Germinal center (tissue), 1 donor: ENCODE measurements at places on chromosomes 2 and 18.

GRCh38 chr18:43013486-43013885 lies 102.0 kb downstream of the RIT2 start:
- DNase-seq, result no peak

GRCh38 chr2:31297751-31298150 lies 63.8 kb downstream of the EHD3 start:
- peak; percentile 54 for DNase-seq

DNA sequence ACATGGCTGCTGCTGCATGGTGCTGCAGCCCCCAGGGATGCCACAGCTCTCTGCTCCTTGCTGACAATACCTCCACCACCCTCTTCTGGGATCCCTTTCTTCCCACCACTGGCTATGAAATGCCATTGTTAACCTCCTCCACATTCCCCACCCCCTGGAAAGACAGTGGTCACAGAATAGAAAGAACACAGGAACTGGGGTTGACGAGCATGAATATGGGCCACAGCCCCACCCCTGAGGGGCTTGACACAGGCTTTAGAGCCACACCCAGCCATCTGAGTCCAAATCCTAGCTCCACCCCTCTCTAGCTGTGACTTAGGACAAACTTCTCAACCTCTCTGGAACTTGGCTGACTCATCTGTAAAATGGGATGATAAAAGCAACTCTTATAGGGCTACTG lies 47.3 kb downstream of the TMEM163 start:
- no peak for DNase-seq

- DNase-seq, result no peak
These were observed 522.8 kb upstream of the CDH7 start for GRCh38 chr18:65227970-65228369.

DNA sequence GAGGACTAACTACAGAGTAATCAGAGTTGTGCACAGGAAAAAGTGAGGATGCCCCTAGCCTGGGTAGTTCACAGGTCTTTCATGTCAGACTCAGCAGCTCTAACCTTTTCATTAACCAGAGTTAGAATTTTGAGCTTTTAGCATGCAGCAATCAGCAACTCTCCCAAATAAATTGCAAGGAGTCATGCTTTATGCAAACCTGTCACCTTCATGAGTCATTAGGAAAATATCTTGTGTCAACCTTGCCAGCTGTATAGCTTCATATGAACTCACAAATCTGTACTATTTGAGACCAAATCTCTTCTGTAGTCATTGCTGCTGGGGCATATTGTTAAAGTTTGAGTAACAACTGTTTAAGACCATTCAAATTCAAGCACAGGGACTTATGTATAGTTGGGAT lies 382.3 kb upstream of the NT5C1B start:
- DNase-seq, result no peak

DNA sequence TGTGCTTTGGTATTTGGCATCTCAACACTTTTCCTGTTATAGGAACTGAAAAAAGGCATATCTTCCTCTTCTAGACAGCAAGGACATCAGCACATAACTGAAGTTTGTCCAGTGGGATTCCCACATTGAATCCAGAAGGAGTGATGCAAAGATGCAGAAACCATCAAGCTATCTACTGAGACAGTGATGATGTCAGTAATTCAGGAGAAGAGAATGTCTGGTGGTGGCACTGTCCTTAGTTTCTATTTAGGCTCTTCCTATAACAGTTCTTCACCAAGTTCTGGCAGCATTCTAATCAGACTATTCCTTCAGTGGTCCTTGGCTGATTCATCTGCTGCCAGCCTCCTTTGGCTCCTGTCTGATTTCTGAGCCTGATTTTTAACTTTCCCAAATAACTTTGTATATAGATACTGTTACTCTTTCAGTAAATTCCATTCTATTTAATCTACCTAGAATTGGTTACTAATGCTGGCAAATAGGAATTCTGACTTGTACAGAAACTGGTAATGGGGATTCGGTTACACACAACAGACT lies 56.6 kb upstream of the AGPS start:
- DNase-seq, result no peak

- DNase-seq, result no peak
These were observed 123.0 kb downstream of the CYP26B1 start for GRCh38 chr2:72024451-72025175.

GRCh38 chr2:20916604-20917286 lies 93.8 kb upstream of the LDAH start:
- no peak for DNase-seq

DNA sequence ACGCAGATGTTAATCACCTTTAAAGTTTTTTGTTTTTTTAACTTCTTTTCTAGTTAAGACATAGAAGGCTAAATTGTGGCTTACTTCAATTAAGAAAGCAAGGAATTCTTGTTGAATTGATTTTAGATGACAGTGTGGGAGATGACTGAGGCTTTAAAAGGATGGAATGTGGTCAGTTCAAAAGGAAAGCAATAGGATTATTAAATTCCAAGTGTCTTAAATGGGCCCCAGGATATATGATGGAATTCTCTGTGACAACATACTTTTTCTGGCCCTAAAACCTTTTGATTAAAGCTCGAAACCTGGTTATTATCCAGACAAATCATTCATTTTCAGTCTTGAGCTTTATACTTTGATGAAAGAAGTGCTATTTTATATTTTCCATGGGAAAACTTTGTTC lies 179.0 kb upstream of the TMEFF2 start:
- no peak for DNase-seq

DNA sequence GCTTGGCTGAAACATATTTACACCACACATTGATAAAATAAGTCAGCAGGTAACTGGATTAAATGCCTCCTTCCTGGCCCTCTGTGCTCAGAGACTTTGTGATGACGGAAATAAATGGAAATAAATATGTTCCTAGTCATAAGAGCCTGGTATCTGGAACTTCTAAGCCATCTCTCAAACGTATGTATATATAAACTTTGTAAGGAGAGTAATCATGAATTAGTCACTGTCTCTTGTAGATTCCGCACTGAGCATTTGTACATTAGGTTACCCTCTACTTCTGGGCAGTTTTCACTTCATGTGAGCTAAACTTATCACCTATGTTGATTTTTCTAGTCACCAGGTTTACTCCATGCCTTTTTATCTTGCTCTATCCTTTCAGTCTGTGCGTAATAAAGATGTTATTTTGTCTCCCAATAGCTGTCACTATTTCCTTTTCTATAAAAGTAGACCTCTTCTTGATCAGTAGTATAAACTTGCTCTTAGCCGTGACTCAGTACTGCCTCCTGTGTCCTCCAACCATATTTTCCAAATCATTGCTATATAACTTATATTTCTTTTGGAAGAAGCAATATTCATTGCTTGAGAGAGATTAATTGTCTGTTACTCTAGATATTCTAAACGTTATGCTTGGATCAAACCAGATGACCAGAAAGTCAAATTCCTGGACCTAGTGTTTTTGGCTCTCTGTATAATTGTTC lies 53.2 kb downstream of the FEZ2 start:
- no peak for DNase-seq

- no peak for DNase-seq
These were observed 422.7 kb downstream of the FBXO15 start for GRCh38 chr18:73724958-73725357.

DNA sequence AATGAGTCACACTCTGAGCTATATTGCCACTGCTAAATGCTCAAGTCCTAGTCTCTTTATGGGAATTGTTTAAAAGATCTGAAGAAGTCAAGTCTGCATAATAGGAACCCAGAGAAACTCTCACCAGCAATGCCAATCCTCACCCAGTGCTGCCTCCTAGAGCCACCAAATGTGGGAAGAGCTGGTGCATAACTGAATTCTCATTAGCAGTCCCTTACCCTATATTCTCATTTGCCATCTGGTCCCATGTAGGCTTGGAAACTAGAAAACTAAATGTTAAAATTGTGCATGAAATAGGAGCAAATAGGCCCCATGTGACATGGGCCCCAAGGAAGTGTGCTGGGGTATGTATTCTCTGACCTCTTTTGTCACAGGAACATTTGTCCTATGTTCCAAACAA lies 224.4 kb upstream of the SMAD2 start:
- no peak for DNase-seq

DNA sequence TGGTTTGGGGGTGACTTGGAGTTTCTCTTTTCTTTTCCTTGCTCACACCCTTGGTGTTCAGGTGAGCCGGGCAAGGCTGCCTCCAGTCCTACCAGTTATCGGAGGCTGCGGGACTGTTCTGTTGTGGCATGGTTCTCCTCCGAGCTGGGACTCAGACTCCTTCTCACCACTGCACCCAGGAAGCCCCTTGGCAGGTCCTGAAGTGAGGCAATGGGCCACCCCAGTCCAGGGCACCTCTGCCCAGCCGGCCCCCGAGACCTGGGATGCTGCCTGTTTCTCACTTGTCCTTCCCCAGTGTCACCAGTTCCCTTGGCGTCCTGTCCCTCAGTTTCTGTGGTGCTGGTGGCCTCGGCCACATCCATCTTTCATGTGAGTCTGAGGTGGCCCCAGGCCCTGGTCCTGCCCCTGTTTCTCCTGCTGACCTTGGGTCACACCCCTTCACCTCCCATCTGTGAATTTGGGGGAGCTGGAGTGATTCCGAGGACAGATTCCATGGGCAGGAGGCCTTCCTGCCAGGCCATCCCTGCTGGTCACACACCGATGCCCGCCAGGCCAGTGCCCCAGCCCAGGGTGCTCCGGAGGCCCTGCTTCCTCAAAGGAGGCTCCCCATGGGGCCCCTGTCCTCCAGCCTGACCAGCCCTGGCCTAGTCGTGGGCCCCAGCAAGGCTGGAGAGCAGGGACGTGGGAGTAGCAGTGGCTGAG lies 6.6 kb upstream of the KLHL30 start:
- DNase-seq, result no peak

GRCh38 chr2:28350791-28351285 lies 41.8 kb upstream of the FOSL2 start:
- no peak for DNase-seq

DNA sequence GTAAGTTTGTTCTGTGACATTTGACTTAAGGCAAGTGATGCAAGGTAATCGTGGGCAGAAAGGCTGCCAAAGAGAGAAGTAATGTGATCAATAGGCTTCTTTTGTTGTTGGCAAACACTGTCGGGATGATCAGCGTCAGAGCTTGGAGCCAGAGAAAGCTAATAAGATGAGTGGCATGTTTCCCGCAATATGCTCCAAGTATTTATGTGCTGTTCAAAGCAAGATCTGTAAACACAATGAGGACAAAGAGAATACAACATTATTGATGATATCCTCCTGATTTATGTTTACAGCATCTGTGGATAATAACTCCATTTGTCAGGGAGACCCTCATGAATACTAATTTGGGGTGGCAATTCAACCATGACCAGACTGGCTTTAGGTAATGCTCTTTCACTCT lies 603.3 kb downstream of the TDRD15 start:
- DNase-seq, result no peak

DNA sequence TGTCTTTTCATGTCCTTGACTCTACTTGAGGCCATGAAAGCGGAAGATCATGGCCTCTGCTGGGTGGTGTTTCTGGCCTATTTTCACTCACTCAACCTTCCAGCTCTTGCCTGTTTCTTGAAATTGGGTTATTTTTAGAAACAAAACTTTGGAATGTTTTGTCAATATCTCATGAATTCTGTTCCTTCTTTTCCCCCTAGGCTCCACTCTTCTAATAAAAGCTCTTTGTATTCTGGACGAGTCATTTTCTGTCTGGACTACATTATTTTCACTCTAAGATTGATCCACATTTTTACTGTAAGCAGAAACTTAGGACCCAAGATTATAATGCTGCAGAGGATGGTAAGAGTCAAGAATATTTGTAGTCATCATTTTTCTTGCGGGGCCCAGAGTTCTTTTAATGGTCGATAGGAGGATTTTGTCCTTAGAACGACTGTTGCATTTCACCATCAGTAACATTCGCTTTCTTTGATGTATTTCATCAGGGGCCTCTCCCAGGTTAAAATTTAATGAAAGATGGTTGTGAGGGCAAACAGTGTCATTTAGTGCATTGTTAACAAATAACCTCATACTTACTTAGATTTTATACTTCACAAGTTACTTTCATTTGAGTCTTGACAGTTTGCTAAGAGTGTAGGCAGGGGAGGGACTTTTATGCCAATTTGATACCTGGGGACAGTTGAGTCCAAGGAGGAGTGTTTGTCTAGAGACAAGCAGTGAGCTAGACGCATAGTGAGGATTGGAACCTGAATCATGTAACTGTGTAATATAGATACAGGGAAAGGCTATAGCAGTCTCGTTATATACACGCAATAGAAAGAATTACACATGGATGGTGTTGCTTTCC lies 64.6 kb downstream of the TRPM8 start:
- no peak for DNase-seq

GRCh38 chr18:76506974-76507764 lies 12.1 kb upstream of the ZNF516 start:
- no peak for DNase-seq

GRCh38 chr2:121160366-121160765 lies 124.6 kb downstream of the TFCP2L1 start:
- no peak for DNase-seq

DNA sequence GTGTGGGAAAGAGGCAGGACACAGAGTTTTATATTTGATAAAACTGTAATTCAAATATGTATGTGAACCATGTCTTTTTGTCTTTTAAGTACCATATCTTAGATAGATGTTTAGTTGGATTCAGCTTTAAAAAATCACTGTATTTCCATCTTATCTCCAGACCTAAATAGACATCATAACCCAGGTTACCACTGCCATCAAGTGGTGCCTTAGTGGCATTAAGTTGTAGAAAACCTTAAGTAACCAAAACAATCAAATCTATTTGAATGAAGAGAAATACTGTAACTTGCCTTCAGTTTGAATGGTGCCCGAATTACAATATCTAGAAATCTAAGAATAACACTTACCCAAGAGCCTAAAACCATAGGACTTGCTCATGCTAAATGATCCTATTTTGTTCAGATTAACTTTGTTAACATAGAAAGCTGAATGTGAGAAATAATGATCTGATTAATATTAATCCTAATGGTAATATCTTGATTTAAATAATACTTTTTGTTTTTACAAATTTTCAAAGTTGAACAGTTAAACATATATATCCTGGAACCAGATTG lies 92.5 kb upstream of the MAP2 start:
- no peak for DNase-seq

DNA sequence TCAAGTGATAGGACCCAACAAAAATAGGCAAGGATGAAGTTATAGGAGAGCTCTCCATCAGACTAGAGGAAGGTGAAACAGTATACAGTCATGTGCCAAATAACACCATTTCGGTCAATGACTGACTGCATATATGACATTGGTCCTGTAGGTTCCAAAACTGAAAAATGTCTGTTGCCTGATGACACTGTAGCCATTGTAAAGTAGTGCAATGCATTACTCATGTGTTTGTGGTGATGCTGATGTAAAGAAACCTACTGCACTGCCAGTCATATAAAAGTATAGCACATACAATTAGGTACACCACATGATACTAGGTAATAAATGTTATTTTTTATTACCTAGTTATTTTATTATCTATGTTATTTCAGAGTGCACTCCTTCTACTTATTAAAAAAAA lies 147.9 kb downstream of the GREB1L start:
- no peak for DNase-seq
